Hypothalamus (tissue), 51 donors: ENCODE measurements at places on chromosomes 2 and 18.
A peak's percentile ranks its signal among the peaks of the same experiment; 100 is the strongest.

- no peak for DNase-seq
These were observed 79.6 kb downstream of the MSTN start for GRCh38 chr2:189982780-189983394.

GRCh38 chr2:65355186-65355831, 77.1 kb downstream of the SPRED2 start:
- no peak for DNase-seq

DNA sequence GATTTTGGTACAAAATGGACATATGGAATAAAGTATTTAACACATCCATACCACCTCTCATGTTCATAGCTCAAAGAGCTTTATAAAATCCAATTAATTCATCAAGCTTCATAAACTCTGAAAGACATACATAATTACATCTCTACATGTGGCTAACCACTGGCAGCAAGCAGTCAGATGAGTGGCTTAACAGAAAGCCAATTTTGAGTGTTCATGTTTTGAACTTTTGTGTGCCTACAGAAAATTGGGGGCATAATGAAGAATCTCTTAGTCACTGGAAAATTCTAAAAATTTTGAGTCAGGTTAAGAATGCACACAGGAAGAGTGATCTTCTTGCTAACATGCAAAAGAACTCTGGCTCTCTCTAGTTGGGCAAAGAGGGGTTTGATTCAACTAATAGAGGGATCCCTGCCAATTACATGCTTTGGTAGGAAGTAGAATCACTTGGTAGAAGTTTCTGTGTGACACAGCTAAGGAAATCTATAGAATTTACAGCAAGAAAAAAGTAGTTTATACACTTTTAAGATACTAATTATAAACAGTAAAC, 287.4 kb downstream of the NOL4 start:
- DNase-seq, result no peak

- DNase-seq, result peak; percentile 22
These were observed at the start of gene IL18R1 for GRCh38 chr2:102355526-102356380. TSS of gene IL18R1 (plus strand) at chr2:102355796. CDS start at chr2:102362661, 6,865 bp downstream.

DNA sequence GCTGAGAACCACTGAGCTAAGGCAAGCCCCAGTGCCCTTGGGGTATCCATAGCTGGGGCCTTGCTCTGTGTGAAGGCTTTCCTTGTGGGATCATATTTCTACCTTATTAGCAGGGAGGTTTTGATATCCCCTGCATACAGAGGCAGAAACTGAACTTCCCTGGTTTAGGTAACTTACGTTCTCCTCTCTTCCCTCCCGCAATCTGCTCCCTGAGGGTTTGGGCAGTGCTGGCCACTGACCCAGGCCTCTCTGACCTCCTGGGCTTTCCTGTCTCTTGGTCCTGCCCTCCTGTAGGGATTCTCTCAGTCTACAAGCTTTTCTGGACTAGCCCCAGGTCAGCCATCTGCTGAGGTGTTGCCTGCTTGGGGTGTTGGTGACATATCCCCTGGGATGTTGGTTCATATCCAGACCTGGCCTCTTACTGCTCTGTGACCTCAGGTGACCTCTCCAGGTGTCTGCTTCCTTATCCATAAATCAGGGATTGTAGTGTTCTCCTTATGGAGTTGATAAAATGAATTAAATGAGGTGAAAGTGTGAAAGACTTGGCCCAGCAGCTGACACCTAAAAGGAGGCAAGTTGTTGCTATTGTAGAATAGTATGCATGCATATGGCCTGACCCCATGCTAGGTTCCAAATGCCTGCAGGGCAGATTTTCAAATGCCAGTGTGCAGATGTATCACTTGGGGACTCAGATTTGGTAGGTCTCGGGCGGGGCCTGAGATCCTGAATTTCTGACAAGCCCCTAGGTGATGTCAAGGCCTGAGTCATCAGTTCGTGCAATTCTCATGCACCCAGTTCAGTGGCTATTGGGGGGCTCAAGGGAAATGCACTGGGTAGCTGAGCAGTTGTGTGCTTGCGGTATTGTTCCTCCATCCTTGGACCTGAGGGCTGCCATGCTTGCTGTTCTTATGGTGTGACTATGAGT, 106.6 kb downstream of the FHOD3 start:
- no peak for DNase-seq

DNA sequence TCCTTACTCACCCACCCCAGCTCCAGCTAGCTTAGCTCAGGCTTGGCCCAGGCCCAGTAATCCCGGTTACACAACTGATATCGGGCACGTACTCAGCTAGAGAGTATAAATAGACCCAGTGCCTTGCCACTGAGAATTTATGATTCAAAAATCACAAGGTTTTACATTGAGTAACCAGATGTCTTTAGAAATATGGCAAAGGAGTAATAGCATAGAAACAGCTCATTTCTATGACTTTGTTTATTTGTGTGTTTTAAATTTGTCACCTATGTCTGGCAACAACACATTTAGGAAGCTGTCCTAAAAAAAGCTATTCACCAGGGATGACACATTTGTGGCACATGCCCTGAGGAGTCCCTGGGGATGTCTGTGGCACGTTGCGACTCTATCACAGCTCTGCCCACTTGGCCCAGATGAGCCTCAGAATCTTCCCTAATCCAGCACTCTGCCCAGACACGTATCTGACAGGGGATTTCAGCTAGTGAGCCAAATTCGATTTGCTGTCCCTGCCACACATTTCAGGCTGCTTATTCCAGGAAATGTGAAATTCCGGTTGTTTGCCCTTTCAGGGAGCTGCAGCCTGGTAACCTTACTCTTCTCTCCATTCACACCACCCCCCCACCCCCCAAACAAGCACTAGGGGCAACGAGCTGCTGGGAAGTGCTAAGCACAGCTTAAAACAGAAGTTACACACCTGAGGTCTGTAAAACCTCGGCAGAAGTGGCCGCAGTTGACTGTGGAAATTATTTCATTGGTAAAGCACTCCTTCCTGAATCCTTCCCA, 85.4 kb upstream of the ZCCHC2 start:
- peak; percentile 7 for DNase-seq

DNA sequence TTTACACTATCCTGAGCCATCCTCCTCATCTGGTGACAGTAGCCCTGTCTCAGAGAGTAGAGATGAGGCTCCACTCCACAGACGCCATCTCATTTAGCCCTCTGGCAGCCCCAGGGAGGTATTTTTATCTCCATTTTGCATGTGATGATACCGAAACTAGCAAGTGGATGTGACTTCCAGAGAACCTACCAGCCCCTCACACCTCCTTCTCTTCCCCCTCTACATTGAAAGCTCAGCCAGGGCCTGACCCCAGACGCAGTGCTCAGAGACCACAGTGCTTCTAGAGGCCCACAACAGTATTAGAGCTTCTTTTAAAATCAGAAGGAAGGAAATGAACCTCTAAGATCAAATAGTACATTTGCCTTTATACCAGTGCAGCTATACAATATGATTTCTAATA, 8.3 kb downstream of the GYPC start:
- no peak for DNase-seq

GRCh38 chr2:198213253-198213652, 408.9 kb downstream of the PLCL1 start:
- no peak for DNase-seq

DNA sequence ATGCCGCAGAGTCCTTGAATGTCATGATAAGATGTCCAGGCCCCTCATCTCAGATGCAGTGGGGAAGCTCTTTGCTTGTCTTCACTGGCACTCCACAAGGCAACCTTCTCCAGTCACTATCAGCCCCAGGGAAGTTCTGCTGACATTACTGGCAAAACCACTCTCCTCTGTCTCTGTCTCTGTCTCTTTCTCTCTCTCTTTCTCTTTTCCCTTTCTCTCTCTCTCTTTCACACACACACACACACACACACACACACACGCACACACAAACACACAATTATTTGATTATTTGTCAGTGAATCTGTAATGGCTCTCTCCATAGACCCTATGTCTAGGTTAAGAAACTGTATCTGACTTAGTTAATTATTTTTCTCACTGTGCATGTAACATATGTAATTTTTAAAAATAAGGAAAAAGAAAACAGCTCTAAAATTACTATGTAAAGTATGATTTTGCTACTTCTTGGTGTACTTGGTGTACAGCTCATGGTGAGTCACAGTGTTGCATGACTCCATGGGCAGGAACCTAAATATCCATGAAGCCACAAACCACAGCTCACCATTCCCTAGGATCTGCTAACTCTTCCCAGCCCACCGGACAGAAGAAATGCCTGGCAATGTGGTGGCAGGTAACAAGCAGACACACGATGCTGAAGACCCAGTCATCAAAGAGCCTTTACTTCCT, 594.9 kb upstream of the ID2 start:
- DNase-seq, result no peak

- DNase-seq, result no peak
These were observed 969.7 kb downstream of the DCDC2C start for GRCh38 chr2:4673025-4673489.

GRCh38 chr2:228181098-228182019, at the start of gene SPHKAP:
TSS of gene SPHKAP (minus strand) at chr2:228181687. CDS start at chr2:228181598, 89 bp downstream.
- DNase-seq, result no peak

- DNase-seq, result no peak
These were observed 49.3 kb upstream of the KCNH7 start for GRCh38 chr2:162887902-162888301.

DNA sequence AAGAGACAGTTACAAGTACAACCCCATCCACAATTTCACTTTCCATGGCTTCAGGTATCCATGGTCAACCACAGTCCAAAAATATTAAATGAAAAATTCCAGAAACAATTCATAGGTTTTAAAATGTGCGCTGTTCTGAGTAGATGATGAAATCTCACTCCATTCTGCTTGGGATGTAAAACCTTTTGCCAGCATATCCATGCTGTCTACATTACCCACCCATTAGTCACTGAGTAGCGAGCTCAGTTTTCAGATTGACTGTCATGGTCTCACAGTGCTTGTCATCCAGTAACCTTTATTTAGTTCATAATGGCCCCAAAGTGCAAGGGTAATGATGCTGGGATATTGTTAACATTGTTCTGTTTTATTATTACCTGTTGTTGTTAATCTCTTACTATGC, 40.5 kb downstream of the SMAD4 start:
- no peak for DNase-seq

DNA sequence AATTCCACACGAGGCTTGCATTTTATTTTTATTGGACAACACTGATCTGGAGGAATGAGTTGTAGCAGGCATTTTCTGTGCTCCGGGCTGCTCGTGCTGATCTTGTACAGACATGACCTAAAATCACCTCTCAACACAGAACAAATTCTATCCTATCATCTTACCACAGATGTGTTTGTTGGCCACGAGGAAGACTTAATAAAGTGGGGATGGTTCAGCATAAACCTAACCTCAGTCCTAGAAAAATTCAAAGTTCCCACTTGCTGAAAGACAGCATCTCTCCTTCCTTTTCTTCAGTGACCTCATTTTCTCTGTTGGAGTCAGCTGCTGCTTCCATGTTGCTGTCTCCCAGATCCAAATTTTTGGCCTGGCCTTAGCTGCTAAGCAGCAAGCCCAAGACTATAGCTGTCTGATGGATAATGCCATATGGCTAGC, 45.3 kb downstream of the RBKS start:
- no peak for DNase-seq

DNA sequence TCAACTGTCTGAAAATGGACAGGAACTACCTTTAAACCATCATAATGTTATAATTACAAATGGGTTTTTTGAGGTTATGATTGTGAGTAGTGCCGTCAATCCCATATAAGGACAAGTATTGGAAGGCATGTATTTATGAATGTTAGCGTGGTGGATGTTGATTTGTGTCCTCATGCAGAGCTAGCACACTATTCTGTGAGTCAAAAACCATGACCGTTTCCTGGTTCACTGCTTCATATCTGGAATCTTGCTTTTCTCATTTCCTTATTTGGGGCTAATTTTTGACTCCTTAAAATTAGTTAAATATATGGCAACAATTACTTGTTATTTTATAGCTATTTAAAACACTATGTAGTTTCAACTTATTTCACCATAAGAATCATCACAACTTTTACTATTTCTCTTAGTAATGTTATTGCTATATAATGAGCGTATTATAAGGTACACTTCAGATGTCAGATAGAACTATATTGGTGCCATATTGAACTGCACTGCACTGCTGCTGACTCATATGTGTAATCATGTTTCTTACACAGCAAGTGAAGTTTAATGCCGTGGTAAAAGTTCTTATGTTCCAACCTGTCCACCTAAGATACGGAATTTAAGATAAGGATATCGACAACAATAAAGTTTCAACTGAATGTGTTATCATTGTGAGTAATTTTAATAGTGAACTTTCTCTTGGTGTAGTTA, 192.8 kb downstream of the PTGR3 start:
- no peak for DNase-seq

DNA sequence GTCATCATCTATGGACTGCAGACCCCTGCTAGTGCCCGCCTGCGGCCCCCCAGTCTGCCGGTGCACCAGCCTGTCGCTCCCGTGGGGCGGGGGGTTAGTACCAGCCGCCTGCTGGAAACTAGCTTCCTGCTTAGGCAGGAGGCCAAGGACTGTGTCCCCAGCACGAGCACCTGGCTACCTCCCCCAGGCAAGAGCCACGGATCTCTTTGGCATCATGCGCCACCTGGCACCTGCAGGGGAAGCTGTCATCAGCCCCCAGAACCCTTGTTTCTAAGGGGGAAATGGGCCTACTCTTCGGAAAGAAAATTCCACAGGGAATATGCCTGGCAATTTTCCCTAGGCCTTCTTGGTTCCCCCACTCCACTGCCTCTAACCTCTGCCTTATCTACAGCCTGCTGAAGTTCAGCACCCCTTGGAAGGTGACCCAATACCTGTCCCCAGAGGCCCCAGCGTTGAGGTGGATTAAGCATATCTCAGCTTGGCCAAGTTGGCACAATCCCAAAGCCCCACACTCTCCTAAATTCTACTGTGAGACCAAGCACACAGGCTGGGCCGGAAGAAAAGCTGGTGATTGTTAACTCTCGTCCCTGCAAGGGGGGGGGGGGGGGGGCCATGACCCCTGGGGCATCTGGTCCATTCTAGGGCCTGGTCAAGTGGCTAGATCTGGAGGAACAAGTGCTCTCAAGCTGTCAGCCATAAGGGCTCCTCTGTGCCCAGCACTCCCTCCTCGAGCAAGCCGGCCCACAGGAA, 62.0 kb upstream of the POMC start:
- DNase-seq, result no peak

GRCh38 chr18:11850821-11851145, 430 bp upstream of the CHMP1B start:
- DNase-seq, result no peak

DNA sequence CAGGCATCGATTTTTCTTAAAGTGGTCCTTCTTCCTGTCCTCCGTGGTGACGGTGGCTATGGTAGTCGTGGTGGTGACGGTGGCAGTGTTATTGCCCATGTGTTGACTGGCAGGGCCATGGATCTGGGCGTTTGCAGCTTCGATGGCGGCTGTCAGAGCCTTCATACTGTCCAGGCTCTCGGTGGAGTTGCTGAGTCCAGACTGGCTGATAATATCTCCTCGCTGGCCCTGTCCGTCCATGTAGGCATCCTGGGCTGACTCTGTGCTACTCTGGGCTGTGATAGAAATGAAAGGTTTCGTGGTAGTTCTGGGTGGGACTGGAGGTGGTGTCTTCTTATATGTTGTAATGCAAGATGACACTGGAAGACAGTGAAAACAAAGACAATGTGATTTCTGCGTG, 131.9 kb downstream of the TGIF1 start:
- DNase-seq, result no peak

- no peak for DNase-seq
These were observed 61.3 kb downstream of the NEDD4L start for GRCh38 chr18:58105206-58105887.
